ENCODE measurements at places on chromosomes 16 and 17.

GRCh38 chr16:63458846-63459245 lies 1422.6 kb upstream of the CDH8 start:
- no peak for DNase-seq

GRCh38 chr16:50708373-50709060 lies 15.1 kb downstream of the NOD2 start:
- DNase-seq, result no peak

DNA sequence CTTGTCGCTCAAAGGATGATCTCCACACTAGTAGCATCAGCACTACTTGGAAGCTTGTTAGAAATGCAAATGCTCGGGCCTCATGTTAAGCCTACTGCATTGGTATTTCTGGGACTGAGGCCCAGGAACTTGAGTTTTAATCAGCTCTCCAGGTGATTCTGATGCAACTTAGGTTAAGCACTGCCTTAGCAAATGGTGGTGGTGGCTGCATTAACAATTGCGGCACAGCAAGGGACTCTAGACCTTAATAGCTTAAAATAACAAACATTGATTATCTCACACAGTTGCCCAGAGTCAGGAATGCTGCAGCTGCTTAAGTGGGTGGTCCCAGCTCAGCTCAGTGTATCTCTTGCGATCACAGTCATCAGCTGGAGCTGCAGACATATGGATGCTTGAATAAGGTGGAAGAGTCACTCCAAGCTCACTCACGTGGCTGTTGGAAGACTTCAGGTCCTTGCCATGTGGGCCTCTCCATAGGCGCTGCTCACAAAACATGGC lies 25.8 kb downstream of the HS3ST3A1 start:
- no peak for DNase-seq

DNA sequence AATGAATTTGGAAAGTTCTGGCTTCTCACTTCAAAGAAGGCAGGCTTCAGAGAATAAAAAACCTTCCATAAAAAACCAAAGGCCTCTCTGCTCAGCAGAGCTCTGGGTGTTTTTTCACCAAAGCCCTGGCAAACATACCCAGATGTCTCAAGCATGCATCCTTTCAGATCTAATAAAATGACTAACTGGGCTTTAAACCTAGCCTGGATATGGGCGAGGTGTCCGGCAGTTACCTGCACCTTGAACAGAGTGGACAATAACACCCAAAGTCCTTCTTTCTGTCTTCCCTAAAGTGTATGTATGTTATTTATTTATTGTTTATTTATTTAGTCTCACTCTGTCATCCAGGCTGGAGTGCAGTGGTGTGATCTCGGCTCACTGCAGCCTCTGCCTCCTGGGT lies 469.3 kb downstream of the XYLT1 start:
- no peak for DNase-seq

Measured in fibroblast of skin of left biceps (primary cell).